ENCODE measurements at places on chromosomes 4 and X.
A peak's percentile ranks its signal among the peaks of the same experiment; 100 is the strongest.

DNA sequence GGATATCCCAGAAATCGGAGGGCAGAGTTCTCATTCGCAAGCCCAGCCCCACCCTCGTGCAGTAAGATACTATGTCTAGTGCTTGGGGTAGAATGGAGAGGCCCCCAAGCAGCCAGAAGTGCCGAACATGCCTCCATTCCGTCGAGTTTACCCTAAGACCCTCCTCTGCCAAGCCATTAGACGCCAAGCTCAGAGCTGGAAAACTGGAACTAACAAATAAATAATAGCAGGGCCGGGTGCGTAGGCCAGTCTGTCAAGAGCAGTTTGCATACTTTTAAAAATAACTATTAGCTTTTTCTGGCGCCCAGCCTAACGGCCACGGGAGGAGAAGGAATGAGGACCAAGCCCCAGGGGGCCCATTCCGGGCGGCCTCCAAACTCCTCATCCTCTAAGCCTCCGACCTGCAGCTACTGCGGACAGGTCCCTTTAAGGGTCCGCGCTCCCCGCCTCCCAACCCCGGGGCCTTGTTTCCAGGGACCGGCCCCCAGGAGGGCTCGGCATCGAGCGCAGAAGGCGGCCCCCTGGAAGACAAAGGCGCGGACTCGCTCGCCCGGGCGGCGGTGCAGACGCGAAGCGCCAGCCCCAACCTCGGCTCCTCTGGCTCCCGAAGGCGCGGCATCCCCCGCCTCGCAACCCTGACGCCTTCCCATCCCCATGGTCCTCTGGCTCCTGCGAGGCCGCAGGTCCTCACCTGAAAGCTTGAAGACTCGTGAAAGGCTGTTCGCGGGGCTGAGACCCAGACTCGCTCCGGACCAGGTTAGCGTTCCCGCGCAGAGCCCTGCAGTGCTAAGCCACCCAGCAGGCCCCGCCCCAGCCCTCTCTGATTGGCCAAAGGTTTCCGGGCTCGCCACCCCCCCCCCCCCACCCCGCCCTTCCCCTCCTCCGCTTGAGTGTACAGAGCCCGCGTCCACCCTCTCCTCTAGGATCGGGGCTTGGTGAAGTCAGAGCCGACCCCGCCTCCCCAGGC lies at the start of gene TMSB15A:
TSS of gene TMSB15A (minus strand) at position 765 of the 967 bp plus-strand sequence.
- no peak for DNase-seq

DNA sequence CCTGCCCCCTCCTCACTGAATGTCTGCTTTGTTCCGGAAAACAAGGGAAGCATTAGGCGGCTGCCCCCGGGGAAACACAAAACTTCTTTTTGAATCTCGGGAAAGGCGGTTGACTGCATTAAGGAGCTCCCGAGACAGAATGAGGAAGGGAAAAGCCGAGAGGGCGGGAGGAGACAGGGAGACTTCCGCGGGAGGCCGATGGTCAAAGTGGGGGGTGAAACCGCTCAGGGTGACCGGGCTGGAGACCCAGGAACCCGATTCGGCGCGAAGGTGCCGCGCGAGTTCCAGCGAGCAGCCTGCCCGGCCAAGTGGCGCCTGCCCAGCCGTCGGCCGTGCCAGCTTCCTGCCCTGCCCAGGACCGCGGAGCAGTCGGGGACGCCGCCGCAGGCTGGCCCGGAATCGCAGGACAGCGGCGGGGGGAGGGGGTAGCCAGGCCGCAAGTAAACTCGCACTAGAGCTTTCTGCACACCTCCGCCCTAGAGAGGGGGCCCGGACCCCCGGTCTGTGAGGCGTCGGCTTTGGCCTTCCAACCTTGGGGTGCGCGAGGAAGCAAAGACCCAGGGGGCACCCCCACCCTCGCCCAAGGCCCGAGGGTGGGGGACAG lies 55.1 kb upstream of the BCOR start:
- DNase-seq = no peak

DNA sequence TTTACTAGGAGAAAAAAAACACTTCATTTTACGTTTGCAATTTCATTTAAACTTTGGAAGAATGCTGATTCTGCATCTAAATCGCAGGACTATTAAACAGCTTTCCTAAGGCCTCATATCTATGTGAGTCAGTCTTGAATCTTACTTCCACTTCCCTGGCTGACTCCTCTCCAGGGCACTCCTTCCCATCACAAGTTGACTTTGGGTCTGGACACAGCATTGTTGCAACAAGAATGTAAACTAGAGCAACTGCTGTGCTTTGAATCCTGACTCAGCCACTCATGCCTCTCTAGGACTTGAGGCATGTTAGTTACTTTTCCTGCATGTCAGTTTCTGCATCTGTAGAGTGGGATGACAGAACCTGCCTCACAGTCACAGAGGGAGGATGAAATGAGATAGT lies 413.8 kb downstream of the FAT4 start:
- DNase-seq = peak; percentile 85

- DNase-seq = no peak
These were observed 36.8 kb downstream of the AFM start for GRCh38 chr4:73518340-73518739.

GRCh38 chr4:10625131-10625530 lies 59.4 kb downstream of the CLNK start:
- DNase-seq = peak; percentile 57

DNA sequence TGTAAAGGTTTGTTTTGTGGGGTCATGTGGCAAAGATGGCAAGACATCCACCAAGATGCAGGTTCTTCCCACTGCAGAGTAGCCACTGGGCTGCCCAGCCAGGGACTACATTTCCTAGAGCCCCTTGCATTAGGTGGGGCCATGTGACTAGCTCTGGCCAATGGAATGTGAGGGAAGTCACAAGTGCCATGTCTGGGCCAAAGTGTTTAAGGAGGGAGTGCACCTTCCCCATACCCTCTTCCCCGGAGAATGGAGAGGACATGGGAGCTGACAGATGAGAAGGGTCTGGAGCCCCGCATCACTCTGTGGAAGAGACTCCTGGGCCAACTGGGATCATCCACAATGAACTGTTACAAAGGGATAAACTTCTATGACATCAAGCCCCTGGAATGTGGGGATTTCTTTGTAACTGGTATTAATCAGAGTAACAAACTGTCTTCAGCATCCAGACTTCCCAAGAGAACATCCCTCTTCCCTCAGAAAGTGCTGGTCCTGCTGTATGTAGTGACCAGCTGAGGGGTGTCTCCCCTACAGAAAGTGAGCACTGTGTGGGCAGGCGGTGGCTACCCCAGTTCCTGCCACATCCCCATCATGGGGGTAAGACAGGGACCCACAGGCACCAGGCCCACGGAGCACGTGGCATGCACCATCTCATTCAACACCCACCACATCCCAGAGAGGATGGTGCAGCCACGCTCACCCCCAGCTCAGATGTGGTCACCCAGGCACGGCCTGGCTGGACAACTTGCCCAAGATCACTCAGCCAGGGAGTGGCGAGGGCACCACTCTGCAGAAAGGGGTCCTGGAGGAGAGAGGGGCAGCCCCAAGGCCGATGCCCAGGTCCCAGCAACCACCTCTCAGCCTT lies 10.9 kb downstream of the PPP2R2C start:
- DNase-seq = no peak

DNA sequence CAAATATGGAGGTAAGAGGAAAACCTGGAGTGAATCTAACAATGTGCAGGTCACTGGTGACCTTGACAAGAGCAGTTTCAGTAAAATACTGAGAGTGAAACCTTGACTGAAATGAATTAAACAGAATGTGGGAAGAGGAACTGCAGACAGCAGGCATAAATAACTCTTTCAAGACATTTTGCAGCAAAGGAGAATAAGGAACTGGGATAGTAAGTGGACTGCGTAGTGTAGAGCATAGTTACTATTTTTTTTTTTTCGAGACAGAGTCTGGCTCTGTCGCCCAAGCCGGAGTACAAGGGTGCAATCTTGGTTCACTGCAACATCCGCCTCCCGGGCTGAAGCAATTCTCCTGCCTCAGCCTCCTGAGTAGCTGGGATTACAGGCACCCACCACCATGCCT lies 24.0 kb downstream of the RBMX start:
- DNase-seq = no peak

DNA sequence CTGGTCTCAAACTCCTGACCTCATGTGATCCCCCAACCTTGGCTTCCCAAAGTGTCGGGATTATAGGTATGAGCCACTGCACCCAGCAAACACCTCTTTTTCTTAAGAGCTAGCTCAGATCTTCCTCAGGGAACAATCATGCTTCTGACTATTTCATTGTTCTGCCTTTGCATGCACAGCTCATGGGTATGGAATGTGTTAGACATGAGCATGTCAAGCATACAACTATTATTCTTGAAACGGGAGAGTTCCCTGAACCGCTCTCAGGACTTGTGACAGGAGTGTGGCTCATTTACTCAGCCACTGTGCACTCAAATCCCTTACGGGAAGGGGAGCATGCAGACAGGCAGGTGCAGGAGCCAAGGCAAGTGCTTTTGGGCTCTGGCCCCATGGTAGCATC lies 231.7 kb upstream of the TAPT1 start:
- no peak for DNase-seq

DNA sequence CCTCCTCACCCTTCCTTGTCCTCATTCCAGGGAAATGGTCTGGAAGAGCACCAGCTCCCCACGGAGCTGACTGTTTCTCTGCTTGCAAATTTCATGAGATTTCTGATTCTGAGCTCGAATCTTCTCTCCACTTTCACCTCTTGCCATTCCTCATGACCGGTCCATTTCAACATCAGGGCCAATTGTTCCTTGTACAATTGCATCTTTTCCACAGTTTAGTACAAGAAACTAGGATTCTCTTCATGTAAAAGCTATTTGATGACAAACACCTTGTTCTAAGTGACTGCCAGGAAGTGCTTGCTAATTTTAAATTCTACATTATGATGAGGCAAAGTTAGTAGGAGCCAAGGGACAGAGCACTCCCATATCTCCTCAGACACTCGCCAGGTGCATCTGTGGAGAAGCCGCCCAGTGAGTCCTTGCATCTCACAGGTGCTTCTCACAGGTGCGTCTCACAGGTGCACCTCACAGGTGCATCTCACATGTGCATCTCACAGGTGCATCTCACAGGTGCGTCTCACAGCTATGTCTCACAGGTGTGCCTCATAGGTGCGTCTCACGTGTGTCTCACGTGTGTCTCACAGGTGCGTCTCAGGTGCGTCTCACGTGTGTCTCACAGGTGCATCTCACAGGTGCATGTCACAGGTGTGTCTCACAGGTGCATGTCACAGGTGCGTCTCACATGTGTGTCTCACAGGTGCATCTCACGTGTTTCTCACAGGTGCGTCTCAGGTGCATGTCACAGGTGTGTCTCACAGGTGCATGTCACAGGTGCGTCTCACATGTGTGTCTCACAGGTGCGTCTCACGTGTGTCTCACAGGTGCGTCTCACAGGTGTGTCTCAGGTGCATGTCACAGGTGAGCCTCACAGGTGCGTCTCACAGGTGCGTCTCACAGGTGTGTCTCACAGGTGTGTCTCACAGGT lies 3.0 kb upstream of the PDE6B start:
- no peak for DNase-seq

- no peak for DNase-seq
These were observed 12.1 kb upstream of the COPS4 start for GRCh38 chr4:83022724-83023450.

GRCh38 chrX:151552743-151553142 lies 10.7 kb upstream of the PASD1 start:
- DNase-seq = no peak

- DNase-seq = no peak
These were observed 2.1 kb downstream of the HMGB2 start for GRCh38 chr4:173332021-173332487.

DNA sequence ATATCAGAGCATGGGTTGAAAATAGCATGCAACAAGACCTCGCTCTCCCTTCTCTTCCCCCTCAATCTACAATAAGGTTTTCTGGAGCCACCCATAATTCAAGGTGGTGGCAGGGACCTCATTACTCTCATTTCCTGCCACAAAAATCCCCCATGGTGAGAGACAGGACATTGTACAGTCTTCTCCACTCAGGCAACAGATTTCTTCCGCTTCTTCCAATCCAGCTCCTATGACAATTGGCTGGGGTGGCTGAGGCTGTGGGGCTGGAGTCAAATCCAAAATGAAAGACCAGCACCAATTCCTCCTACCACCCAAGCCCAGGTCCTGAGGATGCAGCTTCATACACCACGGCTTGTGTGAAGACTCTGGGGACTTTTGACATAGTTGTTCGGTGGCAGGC lies 40.3 kb upstream of the NKRF start:
- no peak for DNase-seq

GRCh38 chrX:35726176-35726575 lies 72.0 kb upstream of the MAGEB16 start:
- no peak for DNase-seq

- DNase-seq = no peak
These were observed 34.8 kb downstream of the SMPX start for GRCh38 chrX:21723084-21723483.

DNA sequence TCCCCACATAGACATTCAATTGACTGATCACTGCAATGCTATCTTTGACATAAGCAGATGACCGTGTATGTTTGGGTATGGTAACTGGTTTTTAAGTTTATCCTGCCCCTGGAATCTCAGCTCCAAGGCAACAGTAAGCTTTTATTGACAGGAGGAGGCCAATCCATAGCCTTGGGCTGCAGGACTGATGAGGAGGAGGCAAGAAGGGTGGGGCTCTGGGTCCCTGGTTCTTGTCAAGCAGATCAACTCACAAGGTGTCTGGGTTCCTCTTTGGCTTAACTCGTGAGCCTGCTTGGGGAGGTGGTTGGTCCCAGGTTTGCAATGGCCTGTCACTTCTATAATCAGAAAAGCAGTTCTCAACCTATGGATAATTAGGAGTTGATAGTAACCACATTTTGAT lies 113.2 kb upstream of the STX18 start:
- no peak for DNase-seq

GRCh38 chr4:174211622-174212044 lies 71.8 kb downstream of the FBXO8 start:
- no peak for DNase-seq

DNA sequence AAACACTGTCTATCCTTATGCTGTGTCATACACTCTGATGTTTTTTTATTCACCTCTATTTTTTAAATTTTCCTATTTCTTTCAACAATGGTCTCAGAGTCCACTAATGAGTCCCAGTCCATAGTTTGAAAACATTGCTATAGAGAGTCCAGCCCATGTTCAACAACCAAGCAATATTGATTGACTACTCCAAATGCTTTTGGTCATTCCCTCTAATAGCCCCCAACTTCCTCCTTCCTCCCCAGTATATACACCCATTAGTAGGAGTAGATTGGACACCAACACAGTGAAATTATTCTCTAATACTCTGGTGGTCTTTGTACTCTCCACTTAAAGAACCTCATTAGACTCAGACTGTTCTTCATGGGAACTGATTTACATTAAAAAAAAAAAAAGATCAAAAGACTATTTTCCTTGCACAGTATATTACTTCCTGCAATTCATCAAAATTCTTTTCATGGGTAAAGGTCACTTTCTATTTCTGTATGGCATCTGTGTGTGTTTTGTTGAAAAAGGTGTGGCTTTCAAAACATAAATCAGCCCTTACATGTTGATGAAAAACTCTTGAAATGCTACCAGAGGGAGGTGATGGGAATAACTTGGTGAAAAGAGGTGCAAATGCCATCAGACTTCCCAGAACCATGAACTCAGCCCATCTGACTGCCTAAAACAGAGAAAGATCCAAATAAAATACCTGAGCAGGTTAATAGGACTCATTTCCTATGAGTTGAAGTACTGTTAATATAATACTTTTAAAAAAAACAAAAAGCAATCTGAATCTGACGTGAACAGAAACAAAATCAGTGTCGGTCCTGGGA lies 250.3 kb upstream of the KLF3 start:
- DNase-seq = no peak
